Caco-2 (cell line): ENCODE measurements at places on chromosomes 3 and 15.

GRCh38 chr15:51649659-51650521 is 27.3 kb upstream of the DMXL2 start:
- no peak overlapping the region for H3K4me3 ChIP-seq
- no peaks in the 10 kb centered on the region for H3K36me3 ChIP-seq
- H3K27me3 ChIP-seq = no peaks in the 10 kb centered on the region
- no peak for DNase-seq

- no peak overlapping the region for H3K27ac ChIP-seq
- no peaks in the 10 kb centered on the region for H3K4me1 ChIP-seq
- DNase-seq = no peak
- no peaks in the 10 kb centered on the region for H3K27me3 ChIP-seq
Observed at GRCh38 chr15:31932576-31932975, 97.7 kb upstream of the CHRNA7 start.

- no peaks in the 10 kb centered on the region for H3K36me3 ChIP-seq
- H3K4me1 ChIP-seq = peaks cover 19% of the 10 kb centered on the region
- no peak overlapping the region for H3K4me3 ChIP-seq
Observed at GRCh38 chr3:129413687-129414506, 14.5 kb downstream of the EFCAB12 start.

DNA sequence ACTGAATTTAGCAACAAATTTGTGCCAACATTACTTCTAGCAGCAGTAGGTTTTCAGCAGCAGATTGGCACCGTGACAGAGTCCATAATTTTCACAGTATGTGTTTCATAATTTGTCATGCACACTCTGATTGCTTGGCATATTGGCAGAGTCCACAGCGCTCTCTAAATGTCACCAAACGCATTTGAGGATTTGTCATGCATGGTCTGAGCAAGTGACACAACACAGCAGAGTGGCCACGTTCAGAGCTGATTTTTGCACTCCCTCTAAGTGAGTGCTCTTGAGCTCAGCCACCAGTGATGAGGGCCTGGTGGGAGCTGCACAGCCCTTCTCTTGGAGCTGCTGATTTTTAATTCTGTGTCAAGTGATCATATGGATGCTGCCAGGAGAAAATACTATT is 1270.8 kb downstream of the ROBO1 start:
- H3K27ac ChIP-seq = no peak overlapping the region
- H3K4me3 ChIP-seq = no peak overlapping the region
- no peaks in the 10 kb centered on the region for H3K36me3 ChIP-seq
- H3K27me3 ChIP-seq = no peaks in the 10 kb centered on the region

- peak; percentile 8 for DNase-seq
- no peak overlapping the region for H3K27ac ChIP-seq
- H3K4me3 ChIP-seq = no peak overlapping the region
- H3K4me1 ChIP-seq = no peaks in the 10 kb centered on the region
- H3K27me3 ChIP-seq = no peaks in the 10 kb centered on the region
- H3K36me3 ChIP-seq = no peaks in the 10 kb centered on the region
Observed at GRCh38 chr3:49255718-49256511, 21.1 kb downstream of the C3orf62 start.

DNA sequence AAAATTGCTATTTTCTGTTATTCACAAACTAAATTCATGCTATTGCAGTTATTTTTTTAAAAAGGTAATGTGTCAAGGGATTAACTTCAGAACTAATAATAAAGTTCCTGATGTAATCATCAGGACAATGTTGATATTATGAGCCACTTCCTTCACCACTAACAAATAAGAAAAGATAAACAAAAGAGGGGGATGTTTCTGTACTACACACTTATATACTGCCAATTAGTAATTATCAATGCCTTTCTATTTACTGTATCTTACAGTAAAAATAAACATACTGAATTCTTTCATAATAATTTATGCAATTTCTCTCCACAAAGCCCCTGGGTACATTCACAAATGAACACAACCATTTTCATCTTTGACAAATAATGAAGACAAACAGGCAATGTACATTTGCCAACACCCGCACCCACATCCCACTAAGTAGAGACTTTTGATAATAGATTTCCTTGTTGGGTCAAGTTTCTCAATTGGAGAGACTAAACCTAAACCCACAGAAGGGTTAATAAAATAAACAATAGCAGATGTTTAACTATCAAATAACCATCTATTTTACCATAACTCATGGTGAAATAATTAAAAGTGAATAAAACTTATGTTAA is 3.7 kb downstream of the CBLB start:
- no peak overlapping the region for H3K27ac ChIP-seq
- DNase-seq = no peak
- H3K27me3 ChIP-seq = no peaks in the 10 kb centered on the region
- peaks cover 10% of the 10 kb centered on the region for H3K4me1 ChIP-seq
- H3K36me3 ChIP-seq = no peaks in the 10 kb centered on the region; the same call in 1 of the 2 replicates

- H3K27ac ChIP-seq = peak overlapping the region; percentile 55
- no peaks in the 10 kb centered on the region for H3K36me3 ChIP-seq
- H3K27me3 ChIP-seq = no peaks in the 10 kb centered on the region
Observed at GRCh38 chr3:25581335-25581734, 83.4 kb downstream of the TOP2B start.

GRCh38 chr15:52351206-52351908 is 55.8 kb upstream of the MYO5C start:
- no peaks in the 10 kb centered on the region for H3K4me1 ChIP-seq
- DNase-seq = no peak
- H3K27ac ChIP-seq = no peak overlapping the region
- H3K27me3 ChIP-seq = no peaks in the 10 kb centered on the region

DNA sequence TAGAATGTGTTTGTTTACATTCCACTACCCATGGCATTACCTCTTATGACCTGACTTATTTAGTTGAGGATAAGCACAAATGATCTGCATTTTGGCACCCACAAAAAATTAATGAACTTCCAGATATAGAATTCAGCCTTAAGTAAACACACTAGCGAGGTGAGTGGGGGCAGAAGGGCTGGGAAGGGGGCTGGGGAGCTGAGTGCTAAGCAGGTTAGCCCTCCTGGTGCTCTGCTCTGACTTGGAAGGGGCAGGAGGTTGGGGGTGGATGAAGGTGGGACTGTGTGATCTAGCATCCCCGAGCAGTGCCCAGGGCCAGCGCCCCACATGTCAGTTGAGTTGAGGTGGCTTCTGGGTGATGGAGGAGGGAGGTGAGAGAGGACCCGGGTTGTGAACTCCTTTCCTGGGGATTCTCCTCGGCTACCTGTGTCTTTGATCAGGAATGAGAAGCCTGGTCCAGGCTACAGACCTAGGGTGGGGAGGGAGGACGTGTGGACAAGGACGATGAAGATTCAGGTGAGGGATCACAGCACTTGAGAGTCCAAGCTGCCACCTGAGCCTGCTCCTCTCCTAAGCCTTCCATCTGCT is 178.6 kb upstream of the SMAD3 start:
- H3K4me1 ChIP-seq = peaks cover 16% of the 10 kb centered on the region
- no peaks in the 10 kb centered on the region for H3K36me3 ChIP-seq
- no peak for DNase-seq
- H3K4me3 ChIP-seq = no peak overlapping the region
- no peak overlapping the region for H3K27ac ChIP-seq
- H3K27me3 ChIP-seq = no peaks in the 10 kb centered on the region

DNA sequence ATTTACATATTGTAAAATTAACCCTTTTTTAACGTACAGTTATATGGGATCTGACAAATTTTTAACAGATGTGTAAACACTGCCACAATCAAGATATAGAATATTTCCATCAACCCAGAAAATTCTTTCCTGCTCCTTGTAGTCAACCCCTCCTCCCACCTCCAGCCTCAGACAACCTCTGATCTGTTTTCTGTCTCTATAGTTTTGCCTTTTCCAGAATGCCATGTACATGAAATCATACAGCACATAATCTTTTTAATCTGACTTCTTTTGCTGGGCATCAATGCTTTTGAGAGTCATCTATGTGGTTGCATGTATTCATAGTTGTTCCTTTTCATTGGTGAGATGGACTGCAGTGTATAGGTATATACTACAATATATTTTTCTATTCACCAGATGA is 153.0 kb downstream of the SMAD6 start:
- H3K4me3 ChIP-seq = no peak overlapping the region
- H3K27me3 ChIP-seq = no peaks in the 10 kb centered on the region
- DNase-seq = no peak
- no peaks in the 10 kb centered on the region for H3K36me3 ChIP-seq

- H3K36me3 ChIP-seq = no peaks in the 10 kb centered on the region
- no peaks in the 10 kb centered on the region for H3K27me3 ChIP-seq
- no peak overlapping the region for H3K27ac ChIP-seq
- H3K4me3 ChIP-seq = no peak overlapping the region
- no peak for DNase-seq
Observed at GRCh38 chr3:193145248-193145647, 95.8 kb upstream of the PLAAT1 start.

DNA sequence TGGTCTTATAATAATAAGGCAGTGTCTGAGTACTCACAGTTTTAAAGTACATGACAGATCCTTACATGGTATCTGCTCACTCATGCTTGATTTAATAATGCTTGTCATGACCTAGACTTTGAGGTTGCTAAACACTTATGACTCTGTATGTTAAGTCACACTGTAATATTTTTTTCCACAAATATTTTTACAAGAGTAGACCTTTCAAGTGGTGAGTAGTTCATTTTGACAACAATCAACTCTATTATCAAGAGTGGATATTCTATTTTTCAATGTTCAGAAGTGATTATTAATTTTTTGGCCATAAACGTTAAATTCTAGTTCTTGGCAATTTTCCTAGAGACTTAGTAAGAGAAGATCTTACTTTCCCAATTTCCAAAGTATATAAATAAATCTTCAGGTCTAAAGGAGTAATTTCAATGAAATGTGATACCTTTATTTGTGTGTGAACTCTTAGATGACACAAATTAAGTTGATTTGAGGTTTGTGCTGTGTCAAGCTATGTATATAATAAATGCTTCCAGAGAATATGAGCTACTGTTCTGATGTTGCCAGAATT is 104.5 kb downstream of the NLGN1 start:
- H3K36me3 ChIP-seq = no peaks in the 10 kb centered on the region
- H3K27me3 ChIP-seq = no peaks in the 10 kb centered on the region
- H3K4me1 ChIP-seq = no peaks in the 10 kb centered on the region
- H3K27ac ChIP-seq = no peak overlapping the region
- DNase-seq = no peak

DNA sequence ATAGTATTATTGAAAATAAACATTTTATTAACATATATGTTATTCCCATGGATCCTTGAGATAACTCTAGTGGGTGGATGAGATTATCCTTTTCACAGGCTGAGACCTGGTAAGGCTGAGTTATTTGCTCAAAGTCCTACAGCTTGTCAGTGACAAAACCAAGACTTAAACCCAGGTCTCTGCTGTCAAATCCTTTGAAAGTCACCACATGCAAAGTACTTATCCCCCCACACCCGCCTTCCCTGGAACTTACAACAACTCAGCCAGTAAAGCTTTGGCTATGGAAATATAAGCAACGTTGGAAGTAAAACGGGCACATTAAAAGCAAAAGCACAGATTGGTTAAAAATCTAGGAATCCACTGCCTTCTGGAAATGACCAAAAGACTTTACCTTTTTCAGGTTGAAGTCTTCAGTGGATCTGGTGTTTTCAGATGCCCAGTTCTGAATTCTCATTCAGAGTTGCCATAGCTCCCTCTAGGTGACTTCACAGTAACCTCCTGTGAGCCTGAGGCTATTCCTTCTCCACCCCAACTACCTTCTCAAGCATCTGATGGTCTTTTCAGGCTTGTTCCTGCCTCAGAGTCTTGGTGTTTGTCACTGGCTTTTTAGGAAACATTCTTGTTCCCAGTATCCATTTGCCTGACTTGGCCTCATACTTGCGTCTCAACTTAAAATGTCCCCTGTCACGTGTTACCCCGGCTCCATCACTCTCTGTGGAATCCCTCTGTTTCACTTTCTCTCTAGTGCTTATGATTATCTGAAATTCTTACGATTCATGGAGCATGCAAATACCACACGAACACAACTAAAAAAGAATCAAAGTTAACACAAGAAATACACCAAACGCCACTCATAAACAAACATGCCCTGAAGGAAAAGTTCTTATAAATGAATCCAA is 131.2 kb downstream of the MAGI1 start:
- H3K27me3 ChIP-seq = no peaks in the 10 kb centered on the region
- no peak for DNase-seq
- no peak overlapping the region for H3K27ac ChIP-seq

- H3K4me1 ChIP-seq = no peaks in the 10 kb centered on the region
- no peak overlapping the region for H3K27ac ChIP-seq
- H3K27me3 ChIP-seq = no peaks in the 10 kb centered on the region
- DNase-seq = no peak
Observed at GRCh38 chr3:159947220-159947619, 41.4 kb upstream of the IL12A start.

- no peaks in the 10 kb centered on the region for H3K36me3 ChIP-seq
- H3K4me3 ChIP-seq = no peak overlapping the region
- no peak overlapping the region for H3K27ac ChIP-seq
- no peak for DNase-seq
Observed at GRCh38 chr3:172152874-172153273, 113.5 kb downstream of the FNDC3B start.

GRCh38 chr3:150344079-150344759 is 63.9 kb upstream of the TSC22D2 start:
- no peak for DNase-seq
- H3K27me3 ChIP-seq = no peaks in the 10 kb centered on the region
- no peaks in the 10 kb centered on the region for H3K36me3 ChIP-seq
- H3K27ac ChIP-seq = peak overlapping the region; percentile 66
- H3K4me1 ChIP-seq = peaks cover 57% of the 10 kb centered on the region

DNA sequence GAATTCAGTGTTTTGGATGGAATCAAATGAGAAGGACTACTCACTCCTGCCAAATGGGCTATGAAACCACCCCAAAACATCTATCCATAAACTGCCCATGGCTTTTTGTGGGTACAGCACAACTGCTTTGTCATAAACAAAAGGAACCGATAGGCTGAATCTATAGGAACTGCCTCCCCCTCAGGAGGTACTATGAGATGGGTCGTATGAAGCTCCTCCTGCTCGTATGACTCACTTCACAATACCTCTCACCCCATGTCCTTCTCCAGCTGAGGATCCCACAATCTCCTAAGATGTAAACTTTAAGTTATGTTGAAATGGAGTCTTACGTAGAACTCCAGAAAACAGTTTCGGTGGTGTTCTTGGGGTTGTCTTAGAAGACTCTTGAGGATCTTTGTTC is 129.9 kb upstream of the SAMMSON start:
- no peaks in the 10 kb centered on the region for H3K36me3 ChIP-seq
- DNase-seq = no peak
- 0 out of 2 replicates have a peak, but pooled peaks cover 10% of the 10 kb centered on the region for H3K4me1 ChIP-seq
- H3K27ac ChIP-seq = no peak overlapping the region

DNA sequence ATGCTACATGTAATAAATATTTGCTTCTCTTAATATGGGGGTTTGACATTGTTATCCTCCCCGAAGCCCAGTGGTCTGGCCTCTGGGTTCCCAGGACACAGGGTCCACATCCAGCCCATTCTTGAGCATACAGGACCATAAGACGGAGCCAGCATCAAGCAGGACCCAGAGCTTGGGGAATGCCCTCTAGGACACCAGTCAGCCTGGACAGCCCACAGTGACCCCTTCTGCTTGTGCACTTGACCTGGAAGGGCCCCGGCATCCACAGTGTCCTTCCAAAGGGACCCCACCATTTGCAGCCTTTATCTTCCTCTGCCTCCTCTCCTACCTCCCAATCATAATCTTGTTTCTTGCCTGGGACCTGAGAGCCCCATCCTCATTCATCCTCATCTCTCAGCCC is 46.2 kb upstream of the IREB2 start:
- H3K27ac ChIP-seq = no peak overlapping the region
- no peak overlapping the region for H3K4me3 ChIP-seq
- peaks cover 8% of the 10 kb centered on the region; the same call in 1 of the 2 replicates for H3K4me1 ChIP-seq
- no peaks in the 10 kb centered on the region for H3K36me3 ChIP-seq
- H3K27me3 ChIP-seq = no peaks in the 10 kb centered on the region
